ENCODE measurements at places on chromosomes 7 and 10.

- no peak for DNase-seq
Measured at GRCh38 chr7:136392856-136393255, 415.7 kb upstream of the MTPN start.

DNA sequence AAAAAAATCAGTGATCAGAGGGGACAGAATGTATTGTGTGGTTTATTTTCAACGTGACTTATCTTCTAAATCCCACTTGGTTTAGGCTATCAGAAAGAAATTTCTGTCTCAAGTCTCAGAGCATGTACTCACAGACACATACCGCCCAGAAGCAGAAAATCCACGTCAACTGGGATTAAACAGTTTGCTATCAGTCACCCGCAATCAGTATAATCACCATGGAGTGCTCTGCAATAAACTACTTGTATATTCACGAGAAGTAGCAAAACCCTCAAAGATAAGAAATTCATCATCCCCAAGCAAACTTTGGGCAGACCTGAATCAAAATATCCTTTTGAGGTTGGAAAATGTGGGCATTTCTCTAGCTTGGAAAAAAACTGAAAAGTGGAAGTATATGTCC lies 259.1 kb downstream of the FGFR2 start:
- no peak for DNase-seq

DNA sequence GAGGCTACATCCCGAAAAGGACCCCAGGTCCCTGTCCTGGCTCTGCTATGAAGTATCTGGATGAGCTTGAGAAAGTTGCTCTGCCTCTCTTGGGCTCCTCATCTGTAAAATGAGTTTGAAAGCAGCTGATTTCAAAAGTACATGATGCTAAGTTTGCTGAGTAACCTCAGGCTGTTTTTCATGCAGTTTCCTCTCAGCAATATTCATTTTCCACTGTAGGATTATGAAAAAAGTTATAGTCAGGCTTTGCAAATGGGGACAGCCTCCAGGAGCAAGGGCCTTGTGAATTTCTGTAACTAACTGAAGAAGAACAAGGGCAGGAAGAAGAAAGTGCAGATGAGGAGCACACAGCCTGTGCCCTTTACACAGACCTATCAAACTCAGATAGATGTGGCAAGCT lies 167.3 kb upstream of the KMT2E start:
- DNase-seq, result no peak

- DNase-seq, result no peak
Measured at GRCh38 chr7:80960244-80960795, 41.5 kb upstream of the SEMA3C start.

Data from substantia nigra (tissue), 51 donors.